ENCODE measurements at places on chromosomes 2 and 18. TPM values are rescaled to one million over a fixed set of nuclear protein-coding genes. Genes with fewer than 3 reads are reported as not detected.

DNA sequence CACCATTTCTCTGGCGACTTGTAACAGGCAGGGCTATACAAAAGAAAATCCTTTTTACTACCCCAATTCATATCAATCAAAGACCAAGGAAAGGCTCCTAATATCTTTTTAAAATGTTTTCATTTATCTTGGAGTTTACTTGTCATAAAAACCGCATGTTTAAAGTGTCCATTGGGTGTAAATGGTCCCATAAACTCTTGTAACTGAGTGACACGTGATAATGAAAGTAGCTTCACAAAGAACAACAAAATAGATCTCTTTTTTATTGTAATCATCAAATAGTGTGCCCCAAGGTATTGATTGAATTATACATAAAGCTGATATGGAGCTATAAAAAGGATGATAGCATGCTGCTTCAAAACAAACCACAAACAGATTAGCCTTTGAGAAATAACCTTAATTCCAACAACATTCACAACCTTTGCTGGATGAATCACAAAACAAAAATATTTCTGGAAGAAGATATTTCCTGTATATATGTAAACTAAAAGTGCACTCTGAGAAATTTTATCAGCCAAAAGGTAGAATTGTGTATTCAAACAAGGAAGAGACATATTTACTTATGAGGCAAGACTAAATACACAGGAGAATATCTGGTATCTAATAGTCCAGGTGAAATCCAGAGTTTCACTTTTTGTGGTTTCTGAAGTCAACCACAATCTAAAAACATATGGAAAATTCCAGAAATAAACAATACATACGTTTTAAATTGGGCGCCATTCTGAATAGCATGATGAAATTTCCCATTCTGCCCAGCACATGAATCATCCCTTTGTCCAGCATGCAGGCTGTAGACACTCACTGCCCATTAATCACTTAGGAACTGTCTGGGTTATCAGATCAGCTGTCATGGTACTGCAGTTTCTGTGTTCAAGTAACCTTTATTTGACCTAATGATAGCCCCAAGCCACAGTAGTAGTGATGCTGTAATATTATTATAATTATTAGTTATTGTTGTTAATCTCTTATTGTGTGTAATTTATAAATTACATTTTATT, 237.5 kb downstream of the PIK3C3 start:
- DNase-seq = no peak

DNA sequence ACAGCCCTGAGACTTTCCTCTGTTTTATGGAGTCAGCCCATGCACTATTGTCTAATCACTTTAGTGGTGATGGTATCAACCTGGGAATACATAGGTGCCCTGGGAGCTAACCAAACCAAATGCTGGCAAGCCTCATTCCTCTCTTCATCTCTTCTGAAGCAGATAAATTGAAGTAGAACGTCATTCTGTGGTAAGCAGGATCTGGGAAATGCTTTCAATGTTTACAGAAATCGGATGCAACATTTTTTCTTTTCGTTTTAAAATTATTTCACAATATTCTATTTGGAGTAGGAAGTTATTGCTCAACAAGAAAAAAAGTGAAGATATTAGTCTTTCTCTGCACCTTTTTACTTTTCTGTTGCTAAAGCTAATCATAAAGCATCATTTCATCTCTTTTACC, 114.2 kb downstream of the RBMS1 start:
- no peak for DNase-seq

GRCh38 chr18:23897733-23898132, 116.8 kb upstream of the TTC39C start:
- DNase-seq = no peak

- DNase-seq = no peak
These were observed 96.0 kb downstream of the HNMT start for GRCh38 chr2:138060301-138060635.

DNA sequence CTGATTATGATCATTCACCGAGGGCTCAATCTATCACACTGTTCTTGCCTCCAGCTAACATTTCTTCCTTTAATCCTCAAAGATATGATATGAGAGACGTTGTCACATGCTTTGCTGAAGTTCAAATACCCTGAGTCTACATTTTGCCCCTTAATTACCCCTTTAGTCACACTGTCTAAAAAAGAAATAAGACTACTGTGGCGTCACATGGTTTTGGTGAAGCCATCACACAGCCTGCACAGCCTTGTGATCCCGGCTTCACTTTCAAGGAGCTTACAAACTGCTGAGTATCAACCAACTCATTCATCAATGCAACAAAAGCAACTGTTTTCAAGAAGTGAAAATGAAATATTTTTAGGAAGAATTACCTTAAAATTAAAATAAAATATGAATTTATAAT, 31.9 kb upstream of the SOCS6 start:
- peak; percentile 34 for DNase-seq

DNA sequence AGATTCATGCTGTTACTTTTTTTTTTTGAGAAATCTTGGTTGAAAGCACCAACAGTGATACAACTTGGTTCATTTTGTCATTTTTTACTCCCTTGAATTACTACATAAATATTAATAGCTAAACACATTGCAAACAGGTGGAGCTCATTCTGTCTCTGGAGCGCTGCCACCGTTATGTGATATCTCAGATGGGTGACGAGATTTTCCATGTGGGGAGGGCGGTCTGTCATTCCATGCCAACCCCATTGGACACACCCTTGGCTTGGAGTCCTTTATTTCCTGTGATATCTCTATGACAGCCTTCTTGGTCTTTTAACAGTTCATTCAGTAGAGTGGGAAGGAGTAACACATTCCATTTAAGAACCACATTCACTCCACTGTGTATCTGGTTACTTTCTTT, 794.8 kb downstream of the SATB2 start:
- DNase-seq = no peak

- DNase-seq = peak; percentile 87
These were observed 962 bp downstream of the TANK start for GRCh38 chr2:161161074-161161706.

DNA sequence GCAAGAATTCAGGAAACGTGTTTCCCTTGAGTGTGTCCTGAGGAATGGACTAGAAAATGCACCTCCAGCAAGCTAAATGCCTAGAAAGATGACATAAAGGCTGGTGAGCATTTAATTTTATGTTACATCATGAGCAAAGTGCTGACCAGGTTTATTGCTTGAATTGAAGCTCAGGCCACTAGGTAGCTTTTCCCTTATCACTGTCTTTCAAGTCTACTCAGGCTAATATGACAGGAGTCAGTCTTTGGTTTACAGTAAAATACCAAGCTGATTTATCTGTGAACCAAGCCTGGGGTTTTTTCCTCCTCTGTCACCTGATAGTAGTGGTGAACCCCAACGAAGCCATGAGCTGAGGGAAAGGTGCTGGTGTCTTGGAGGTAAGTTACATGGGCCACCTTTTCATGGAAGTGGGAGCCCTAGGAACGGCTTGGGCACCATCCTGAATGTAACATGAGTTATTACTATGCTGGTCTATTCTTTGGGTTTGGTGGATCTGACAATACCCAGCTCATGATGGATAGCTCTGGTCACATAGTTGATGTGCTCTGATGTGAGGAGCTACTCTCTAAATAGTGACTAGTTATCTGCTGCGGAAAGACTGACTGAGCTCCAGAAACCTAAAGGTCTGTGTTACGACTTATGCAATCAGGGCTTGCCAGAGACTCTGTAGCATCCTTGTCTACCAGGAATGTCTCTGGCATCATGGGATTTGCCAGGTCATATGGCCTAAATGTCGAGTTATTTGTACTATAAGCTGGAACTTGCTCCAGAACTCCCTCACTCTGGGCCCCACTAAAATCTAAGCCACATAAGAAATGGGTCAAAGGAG, 39.8 kb downstream of the NUP35 start:
- DNase-seq = no peak

- DNase-seq = no peak
These were observed 11.5 kb upstream of the RTN4 start for GRCh38 chr2:55061523-55062344.

GRCh38 chr2:221816566-221816965, 244.5 kb upstream of the EPHA4 start:
- DNase-seq = no peak

DNA sequence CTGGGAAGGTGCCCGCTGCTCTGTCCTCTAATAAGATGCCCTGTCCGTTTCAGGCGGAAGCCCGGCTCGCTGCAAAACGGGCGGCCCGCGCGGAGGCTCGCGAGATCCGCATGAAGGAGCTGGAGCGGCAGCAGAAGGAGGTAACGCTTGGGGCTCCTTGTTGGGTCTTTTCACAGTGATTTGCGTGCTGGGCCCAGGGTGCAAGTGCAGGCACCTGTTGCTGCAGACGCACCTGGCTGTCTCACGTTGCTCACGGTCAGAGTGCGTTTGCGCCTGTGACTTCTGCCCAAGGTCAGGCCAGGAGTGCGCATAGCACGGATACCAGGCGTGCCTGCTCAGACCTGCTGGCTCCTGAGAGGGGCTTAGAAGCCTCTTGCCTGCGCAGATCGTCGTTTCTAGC, 81.1 kb downstream of the LRRFIP1 start:
- no peak for DNase-seq

GRCh38 chr2:234571620-234572407, 74.9 kb upstream of the ARL4C start:
- DNase-seq = no peak

DNA sequence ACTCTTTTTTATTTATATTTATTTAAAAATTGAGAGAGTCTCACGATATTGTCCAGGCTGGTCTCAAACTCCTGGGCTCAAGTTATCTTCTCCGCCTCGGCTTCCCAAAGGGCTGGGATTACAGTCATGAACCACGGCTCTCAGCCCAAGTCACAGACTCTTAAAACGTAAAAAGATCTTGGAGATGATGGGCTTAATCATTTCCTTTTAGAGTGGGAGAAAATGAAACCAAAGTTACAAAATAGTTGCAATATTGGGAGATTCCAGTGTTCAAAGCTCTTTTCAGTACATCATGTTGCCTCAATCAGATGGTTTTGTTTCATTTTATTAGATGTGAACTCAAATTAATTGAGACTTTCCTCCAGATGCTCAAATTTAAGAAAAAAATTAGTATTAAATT, 151.4 kb upstream of the XPO1 start:
- no peak for DNase-seq

DNA sequence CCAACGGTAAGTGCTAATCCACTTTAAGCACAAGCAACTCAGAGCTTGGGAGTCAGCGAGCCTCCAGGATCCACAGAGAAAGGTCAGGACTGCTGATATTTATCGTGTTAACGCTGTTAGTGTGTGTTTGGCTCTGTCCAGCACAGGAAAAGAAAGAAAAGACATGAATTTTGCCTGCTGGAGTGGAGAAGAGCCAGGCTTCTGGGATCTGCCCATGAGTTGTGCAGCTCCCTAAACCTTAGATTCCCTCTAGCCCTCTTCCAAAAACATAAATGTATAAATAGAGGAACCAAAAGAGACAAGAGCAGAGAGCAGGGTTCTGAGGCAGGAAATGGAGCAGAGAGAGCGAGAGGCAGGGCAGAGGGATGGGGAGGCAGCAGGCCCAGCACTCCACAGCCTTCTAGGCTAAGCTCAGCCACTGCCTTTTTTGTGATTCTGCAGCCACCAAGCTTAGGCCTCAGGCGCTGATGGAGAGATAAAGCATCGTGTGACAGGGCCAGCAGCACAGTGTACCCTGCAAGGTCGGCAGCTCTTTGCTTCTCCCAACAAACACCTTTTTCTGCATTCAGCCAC, 14.5 kb upstream of the MAT2A start:
- no peak for DNase-seq

- no peak for DNase-seq
These were observed 33.9 kb downstream of the SOWAHC start for GRCh38 chr2:109648041-109648527.

DNA sequence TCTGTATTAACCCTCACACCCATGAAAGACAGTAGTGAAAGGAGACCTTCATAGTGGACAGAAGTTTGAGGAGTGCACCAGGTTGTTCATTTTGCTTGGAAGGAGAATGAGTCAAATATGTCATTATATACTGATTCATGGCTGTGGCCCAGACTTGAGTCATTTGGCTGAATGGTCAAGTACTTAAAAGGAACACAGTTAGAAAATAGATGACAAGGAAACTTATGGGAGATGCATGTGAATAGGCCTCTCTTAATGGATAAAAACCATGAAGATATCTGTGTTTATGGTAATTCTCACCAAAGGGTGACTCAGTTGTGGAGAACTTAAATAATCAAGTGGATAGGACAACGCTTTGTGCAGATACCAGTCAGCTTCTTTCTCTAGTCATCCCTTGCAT, 524.7 kb upstream of the CNTNAP5 start:
- DNase-seq = no peak

DNA sequence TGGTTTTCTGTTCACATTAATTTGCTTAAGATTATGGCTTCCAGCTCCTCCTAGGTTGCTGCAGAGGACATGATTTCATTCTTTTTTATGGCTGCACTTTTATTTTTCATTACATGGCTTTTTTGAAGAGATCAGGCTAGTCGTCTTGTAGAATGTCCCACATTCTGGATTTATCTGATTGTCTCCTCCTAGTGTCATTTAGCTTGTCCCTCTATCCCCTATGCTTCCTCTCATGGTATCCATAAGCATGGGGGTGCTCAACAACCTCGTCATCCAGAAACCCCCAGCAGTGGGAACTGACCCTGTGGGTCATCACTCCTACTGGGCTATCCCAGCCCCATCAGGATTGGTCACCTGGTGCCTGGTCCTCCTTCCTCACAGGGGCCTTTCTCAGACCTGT, 49.6 kb downstream of the SERTAD2 start:
- DNase-seq = peak; percentile 52

DNA sequence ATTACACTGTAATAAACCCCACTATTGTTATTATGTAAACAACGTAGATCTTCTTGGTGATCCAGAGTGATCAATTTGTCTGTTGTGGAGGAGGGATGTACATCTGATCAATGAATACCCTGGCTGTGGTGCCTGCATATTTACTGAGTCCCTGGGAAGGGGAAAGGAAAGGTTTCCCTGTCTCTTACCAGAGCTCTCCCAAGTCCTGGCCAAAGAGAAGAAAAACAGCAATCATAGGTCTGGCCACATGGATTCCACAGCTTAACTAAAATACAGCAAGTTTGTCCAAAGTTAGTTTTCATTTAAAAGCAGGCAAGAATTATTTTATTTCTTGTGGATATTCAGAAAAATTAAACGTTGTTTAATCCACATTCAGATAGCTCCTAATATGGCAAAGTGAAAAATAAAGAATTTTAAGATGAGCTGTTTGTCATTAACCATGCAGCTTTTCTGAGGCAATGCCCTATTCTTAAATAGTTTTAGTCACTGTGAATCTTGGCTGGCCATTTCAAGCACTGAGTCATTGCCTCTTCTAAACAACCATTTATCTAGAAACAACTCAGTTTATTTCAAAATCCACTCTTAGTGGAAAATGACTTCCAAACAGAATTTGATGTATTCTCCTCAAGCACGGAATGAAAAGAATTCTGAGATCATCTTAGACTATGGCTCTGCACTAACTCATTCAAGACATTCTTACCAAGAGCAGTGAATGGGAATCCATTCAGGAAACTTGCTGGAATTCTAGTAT, 1004.4 kb upstream of the CDH2 start:
- DNase-seq = no peak

GYPC gene
- total RNA-seq = 120 TPM

DYSF gene
- total RNA-seq = not detected

CERKL gene
- total RNA-seq = not detected

CHMP3 gene
- 29.0 TPM for total RNA-seq

Measured in activated CD4-positive, alpha-beta T cell treated with anti-CD3 and anti-CD28 coated beads, Interleukin-2, amount 10 ng/mL, durations not matched to agents 24 days and 14 days (primary cell).